ENCODE measurements at places on chromosomes 16 and 17.

DNA sequence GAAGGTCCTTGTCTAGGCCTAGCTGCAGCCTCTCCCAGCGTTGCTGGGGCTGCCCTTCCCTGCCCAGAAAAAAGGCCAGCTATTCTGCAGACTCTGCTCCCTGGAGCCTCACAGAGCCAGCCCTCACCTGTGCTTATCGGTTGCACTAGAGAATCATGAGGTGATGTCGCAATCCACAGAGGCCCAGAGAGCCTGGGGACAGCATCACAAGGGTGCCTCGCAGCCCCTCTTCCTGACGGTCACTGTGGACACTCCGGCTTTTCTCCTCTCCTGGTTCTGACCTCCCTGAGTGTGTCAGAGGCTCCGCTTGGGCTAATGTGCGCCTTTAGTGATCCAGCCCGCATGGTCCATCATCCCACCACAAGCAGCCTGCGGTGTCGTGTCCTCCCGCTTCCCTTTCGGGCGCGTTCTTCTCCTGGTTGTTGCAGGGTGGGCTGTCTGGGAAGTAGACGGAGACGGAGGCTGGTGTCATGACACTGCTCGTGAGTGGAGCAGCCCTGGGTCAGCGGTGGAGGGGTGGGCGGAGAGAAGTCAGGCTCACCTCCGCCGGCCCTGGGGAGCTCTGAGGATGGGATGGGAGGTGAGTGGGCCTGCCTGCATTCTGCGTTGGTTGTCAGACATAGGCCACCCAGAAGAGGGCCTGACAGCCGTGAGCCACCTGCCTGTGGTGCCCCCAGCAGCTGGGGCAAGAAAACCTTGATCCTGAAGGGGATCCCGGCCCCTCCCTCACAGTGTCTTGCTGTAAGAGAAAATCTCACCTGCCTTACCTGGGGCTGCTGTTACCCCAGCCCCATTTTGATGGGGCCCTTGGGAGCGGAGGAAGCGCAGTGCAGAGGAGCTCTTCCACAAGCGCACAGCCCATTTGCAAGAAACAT is 165.9 kb upstream of the CHMP6 start:
- no peak for DNase-seq

GRCh38 chr16:61887903-61888302 is 148.3 kb downstream of the CDH8 start:
- DNase-seq, result no peak

DNA sequence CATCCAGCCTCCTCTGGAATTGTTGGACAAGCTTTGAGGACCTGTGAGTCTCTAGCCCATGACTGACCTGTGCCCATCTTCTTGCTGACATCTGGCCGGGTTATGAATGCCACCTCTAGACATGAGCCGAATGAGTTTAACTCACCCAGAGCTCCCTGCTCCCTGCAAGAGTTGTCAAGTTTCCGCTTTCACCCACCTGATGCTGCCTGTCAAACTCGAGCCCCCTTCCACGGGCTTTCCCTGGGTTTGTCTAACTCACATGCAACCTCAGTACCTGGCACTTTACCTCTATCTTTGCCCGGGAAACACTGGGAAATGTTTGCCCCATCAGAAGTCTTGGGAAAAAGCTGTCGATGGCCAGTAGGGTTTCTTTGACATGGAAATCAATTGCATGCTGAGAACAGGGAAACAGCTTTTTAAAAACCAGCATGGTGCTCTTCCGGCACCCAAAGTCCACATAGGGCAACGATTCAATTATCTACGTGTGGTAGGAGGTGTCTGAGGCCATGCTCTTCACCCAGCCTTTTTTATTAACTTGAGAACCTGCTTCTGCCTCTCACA is 33.8 kb upstream of the DNAH17 start:
- DNase-seq, result no peak

DNA sequence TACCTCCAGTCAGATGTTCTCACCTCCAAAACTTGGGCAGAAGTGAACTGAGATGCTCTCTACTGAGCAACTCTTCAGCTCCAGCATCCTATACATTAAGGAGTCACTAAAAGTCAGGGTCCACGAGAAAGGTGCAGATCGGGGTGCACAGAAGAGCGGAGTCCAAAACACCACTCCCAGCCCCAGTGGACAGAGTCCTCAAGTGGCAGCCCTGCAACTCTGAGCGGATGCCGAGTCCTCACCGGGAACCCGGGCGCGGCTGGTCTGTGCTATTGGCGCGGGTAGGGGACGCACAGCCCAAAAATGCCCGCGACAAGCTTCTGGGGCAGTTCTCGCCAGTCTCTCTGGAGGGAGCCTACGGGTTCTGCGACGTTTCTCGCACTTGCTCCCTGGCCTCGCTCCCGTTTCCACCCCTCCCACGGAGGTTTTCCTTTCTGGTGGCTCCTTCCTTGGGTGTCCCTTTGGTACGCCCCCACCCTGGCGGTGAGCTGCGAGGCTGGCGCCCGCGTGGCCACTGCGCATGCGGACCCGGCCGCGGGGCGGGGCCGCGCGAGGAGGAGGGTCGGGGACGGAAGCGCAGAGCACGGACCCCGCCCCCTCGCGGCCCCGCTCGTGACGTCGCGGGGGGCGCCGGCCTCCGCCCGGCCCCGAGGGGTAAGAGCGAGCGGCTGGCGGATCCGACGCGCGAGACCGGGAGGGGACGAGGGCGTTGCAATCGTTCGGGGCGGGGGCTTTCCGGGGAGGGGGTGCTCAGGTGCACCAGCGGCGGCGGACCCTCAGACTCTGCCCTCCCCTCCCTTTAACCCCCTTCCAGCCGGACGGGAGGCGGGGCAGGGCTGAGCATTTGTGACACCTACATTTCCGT is at the start of gene TMEM219:
TMEM219 (plus strand) TSS at position 601 of the 865 bp plus-strand sequence. CDS start 1,065 bp downstream, outside the sequence.
- DNase-seq, result peak; percentile 85

DNA sequence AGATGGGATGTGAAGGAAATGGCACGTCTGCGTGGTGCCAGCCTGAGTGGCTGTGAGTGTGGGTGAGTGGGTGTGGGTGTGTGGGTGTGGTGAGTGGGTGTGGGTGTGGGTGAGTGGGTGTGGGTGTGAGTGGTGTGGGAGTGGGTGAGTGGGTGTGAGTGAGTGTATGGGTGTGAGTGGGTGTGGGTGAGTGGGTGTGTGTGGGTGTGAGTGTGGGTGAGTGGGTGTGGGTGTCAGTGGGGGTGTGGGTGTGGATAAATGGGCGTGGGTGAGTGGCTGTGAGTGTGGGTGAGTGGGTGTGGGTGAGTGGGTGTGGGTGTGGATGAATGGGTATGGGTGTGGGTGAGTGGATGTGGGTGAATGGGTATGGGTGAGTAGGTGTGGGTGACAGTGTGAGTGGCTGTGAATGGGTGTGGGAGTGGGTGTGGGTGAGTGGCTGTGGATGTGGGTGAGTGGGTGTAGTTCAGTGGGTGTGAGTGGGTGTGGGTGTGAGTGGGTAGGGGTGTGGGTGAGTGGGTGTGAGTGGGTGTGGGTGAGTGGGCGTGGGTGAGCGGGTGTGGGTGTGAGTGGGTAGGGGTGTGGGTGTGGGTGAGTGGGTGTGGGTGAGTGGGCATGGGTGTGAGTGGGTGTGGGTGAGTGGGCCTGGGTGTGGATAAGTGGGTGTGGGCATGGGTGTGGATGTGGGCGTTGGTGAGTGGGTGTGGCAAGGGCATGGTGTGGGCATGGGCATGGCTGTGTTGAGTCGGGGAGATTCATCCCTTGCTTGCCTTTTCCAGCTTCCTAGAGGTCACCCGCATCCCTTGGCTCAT is 80.8 kb downstream of the ZDHHC7 start:
- DNase-seq, result no peak

DNA sequence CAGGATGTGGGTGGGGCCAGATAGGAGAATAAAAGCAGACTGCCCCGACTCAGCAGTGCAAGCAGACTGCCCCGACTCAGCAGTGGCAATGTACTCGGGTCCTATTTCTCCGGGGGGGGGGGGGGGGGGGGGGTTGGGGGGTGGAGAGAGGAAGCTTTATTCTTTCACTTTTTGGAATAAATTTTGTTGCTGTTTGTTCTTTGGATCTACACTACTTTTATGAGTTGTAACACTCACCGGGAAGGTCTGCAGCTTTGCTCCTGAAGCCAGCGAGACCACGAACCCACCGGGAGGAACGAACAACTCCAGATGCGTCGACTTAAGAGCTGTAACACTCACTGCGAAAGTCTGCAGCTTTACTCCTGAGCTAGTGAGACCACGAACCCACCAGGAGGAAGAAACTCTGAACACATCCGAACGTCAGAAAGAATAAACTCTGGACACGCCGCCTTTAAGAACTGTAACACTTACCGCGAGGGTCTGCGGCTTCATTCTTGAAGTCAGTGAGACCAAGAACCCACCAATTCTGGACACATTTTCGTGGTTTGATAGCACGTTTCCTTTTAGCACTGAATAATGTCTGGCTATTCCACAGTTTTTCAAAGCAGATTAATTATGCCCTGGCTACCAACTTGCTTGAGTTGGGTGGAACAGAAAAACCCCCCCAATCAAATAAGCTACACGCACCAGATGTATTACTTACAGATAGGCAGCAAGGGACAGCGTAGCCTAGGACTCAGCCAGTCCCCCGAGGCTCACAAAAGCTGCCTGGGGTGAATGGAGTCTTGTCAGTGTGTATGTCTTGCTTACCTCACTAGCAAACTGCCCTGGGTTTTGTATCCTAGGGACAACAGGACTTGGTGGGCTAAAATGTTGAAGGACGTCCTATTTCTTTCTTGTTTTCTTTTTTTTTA is 11.9 kb downstream of the FZD2 start:
- DNase-seq, result no peak

DNA sequence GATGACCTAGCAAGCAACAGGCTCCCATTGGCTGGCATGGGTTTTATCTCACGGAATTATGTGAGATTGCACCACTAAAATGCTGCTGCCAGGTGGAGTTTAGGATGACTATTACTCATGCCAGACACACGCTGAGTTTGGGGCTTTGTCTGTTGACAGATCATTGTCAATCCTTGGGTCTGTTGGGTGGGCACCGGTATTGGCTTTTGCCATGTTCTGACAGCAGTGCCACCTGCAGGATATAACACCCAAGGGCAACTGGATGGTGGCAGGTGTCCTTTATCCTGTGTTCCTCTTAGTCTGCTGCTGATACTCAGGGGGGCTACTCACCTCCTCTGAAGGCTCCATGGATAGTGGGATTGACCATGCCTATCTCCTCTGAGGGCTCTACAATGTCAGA is 221.6 kb upstream of the DYNLRB2 start:
- no peak for DNase-seq

DNA sequence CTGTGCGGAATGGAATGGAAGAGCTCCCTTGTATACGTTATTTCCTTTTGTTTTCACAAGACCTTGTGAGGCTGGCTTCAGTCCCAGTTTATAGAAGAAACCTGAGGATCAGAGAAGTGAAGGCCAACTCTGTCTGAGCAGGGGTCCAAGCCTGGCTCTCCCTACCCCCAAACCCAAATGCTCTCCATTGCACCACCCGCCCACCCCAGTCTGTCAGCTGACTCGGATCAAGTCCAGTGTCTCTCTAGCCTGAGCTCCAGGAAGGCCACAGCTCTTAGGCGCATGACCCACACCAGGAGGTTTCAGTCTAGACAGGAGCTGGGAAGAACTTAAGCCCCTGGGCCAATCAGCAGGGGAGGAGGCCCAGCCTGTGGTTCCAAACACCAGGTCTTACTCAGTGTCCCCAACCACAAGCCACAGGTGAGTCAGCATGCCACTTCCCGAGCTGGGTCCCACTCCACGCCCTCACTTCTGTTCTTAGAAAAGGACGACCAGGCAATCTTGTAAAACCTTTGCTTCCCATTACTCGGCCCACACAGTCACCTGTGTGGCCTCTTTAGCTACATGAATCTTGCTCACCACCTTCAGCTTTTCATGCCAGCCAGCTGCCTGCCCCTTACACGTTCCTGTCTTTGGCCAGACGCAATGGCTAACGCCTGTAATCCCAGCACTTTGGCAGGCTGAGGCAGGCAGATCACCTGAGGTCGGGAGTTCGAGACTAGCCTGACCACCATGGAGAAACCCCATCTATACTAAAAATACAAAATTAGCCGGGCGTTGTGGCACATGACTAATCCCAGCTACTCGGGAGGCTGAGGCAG is 27.8 kb downstream of the TK2 start:
- DNase-seq, result no peak

DNA sequence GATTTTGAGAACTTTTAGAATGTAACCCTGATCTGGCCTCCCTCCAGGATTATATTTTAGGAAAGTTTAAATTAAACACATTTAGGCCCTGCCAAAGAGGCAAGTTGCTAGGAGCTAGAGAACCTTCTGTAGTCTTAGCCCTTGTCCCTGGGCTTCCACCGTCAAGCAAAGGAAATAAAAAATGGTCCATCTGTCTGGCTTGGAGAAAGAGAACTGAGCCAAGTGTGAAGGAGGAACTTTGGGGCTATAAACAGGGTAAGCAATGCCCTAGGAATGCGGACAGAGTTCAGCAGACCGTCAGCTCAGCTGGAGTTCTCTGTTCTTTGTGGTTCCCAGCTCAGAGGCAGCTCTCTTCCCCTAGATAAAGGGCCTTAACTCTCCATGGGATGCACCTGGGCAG is 29.6 kb downstream of the RCVRN start:
- DNase-seq, result no peak

- DNase-seq, result no peak
Measured at GRCh38 chr16:79062336-79062735, 538.2 kb downstream of the MAF start.
